ENCODE measurements at places on chromosomes 2 and 18.

DNA sequence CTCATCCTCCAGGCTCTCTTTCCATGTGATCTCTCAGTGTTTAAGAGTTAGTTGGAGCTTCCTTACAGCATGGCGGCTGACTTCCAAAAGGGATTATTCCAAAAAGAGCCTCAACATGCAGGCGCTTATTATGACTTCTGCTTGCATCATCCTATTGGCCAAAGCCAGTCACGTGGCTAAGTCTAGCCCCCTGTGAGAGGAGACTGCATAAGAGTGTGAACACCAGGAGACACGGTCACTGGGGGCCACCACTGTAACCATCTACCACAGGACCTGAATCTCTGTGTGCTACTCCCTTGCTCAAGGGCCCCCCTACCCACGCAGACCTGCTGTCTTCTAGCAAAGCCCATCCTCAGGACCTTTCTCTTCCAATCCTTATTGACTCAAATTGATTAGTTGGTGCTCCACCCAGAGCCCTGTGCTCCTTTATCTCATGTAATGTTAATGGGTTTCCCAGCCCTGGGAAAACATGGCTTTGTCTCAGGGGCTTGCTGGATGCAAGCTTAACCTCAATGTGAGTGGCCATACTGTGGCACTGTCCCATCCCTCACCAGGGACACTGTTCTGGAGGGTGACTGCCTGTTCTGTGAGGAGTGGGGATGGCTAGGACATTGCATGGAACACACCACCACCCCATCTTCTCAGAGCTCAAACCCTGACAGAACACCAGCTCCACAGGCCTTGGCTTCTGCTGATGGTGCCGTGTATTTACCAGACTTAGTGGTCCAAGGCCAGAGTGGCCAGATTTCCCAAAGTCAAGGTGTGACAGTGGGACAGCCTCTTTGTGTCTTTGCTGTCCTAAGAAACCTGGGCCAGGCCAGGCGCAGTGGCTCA, 4.2 kb downstream of the IL1RN start:
- DNase-seq, result no peak

DNA sequence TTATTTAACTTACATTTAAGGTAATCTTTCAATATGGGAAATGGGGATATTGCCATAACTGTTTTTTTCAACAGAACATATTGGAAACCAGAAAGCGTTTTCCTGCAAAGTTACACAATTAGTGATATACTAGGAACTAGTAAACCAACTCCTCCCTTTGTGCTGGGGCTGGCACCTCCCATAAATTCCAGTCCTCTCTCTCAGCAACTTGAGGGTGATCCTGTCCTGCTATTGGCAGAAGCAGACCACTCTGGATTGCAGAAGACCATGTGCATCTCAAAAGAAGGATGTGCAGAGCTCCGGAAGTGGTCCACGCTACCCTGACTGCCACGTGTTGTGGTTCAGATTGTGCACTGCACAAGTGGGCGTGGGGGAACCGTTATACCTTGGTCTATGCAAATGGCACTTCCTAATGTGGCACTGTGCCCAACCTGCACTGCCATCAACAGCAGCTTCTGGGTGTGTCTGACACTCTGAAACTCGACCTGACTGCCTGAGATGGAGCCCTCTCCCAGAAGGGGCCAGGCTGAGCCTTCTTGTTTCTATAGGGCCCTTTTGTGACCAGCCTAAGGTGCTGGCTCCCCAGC, 219.2 kb downstream of the ZNF516 start:
- DNase-seq, result no peak

GRCh38 chr2:31694444-31694843, 113.7 kb upstream of the SRD5A2 start:
- no peak for DNase-seq

DNA sequence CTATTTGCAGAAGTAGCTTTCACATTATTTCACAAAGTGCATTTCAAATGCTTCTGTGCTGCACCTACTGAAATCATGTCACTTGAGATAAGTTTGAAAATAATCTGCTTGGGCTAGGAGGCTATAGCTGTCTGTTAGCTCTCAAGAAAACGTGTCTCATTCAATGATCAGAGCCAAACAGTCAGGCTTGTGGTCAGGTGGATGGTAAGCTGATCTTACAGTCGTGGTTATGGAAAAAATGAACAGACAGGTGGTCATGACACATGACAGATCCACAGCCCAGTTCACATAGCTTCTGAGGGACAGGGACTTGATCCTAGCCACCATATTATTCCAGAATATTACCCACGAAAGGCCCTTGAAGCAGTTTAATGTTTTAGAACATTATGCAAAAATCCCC, 26.5 kb upstream of the RFX8 start:
- DNase-seq, result no peak

DNA sequence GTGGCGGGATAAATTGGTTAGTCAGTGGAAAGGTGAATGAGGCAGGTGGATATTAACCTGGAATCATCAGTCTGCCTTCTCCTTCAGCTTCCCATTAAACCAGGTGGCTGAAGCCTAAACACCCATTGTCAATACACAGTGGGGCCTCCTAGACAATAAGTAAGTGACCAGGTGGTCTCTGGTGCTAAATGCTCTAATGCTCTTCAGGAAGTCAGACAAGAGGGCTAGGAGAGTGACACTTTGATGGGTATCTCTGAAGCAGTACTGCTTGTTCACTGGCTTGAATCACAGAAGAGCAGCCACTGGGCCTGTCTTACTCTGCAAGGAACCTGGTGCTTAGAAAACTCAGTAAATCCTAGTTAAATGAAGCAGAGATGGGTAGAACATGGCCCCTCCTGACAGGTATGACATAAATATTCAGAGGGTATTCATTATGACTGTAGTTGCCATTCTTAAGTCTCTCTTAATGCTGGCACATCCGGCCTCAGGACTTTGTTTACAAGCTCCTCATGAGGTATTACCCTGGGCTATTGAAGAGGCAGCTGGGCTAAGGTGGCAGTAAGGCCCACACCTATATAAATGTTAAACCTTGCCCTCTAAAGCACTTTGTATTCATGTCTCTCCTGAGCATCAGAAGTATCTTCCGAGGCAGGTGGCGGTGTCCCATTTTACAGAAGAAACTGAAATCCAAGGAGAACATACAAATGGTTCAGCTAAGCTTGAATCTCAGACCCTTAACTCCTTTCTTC, 104.9 kb downstream of the NCK2 start:
- no peak for DNase-seq

DNA sequence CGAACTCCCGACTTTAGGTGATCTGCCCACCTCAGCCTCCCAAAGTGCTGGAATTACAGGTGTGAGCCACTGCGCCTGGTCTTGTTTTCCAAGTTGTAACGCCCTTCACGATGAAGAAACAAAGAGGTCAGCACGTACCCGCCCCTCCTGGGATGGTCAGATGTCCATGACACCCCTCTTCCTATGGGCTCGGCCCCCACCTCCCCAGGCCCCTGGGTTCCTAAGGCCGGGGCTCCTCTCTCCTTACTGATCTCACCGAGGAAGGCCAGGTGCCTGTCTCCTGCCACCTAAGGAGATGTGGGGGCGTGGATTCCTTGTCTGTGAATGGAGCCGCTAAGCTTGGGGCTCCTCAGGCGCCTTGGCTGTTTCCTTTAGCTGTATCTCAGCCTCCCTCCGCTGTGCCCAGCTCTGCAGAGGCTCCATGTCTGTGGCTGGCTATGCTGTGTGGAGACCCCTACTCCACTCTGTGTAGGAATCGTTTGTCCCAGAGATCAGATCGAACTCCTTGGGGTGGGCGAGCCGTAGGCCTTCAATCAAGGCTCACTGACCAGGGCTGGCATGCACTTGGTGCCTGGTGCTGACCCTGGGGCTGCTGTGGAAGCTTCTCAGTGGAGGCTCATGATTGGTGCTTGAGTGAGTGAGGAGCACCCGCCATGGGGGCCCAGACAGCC, 8.8 kb downstream of the COLEC11 start:
- no peak for DNase-seq

DNA sequence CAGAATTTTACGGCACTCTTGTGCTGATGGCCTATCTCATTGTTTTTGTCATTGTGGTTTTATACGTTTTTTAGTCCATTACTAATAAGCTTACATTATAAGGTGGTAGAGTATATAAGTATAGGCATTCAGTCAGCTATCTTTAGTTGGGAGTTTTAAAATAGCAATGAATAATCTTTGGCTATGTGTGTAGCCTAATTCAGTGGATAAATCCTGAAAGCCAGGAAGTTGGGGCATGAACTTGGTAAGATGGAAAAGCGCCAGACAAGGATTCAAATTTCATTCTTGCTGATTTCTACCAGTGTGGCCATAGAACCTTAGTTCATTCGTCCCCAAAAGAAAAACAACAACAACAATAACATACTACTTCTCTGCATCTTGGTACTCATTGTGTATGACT, 31.2 kb downstream of the EPC2 start:
- no peak for DNase-seq

GRCh38 chr2:19046986-19047780, 311.2 kb downstream of the OSR1 start:
- no peak for DNase-seq

- DNase-seq, result no peak
Observed at GRCh38 chr2:72004976-72005375, 142.7 kb downstream of the CYP26B1 start.

DNA sequence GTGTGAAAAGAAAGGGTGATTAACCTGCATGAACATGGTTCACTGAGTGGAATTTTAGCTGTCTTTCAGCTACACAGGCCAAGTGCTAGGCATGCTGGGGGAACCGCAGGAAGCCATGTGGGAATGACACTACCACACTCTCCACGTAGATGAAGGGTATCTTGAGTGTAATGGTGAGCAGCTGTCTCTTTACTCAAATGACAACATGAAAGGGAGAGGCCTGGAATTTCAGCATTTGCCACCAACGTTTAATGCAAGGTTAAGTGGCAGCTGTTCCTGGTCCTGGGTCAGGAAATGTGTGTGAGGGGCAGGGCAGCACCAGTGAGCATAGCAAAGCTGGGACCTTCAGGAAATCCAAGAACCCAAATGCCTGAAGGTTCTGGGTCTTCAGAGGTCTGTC, 588.4 kb downstream of the SLC4A3 start:
- no peak for DNase-seq

DNA sequence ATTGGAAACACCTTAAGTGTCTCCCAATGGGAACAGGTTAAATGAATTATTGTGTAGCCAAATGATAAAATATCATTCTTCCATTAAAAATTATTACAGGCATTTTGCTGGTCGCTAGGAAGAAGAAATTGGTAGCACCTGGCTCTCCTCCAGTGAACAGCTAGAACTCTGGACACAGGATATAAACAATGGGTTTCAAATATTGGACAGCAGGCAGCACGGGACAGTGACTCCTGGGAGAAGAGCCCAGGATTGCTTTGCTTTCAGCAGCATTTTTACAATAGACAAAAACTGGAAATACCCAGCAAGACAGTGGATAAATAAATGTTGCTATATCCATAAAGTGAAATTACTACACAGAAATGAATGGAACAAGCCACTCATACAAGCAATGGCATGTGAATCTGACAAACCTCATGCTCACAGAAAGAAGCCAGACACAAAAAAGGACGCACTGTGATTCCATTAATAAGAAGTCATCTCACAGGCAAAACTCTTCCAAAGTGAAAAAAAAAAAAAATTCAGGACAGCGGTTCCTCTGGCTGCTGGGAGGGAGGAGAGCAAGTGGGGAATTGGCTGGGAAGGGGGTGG, 50.5 kb downstream of the LAMA1 start:
- no peak for DNase-seq

DNA sequence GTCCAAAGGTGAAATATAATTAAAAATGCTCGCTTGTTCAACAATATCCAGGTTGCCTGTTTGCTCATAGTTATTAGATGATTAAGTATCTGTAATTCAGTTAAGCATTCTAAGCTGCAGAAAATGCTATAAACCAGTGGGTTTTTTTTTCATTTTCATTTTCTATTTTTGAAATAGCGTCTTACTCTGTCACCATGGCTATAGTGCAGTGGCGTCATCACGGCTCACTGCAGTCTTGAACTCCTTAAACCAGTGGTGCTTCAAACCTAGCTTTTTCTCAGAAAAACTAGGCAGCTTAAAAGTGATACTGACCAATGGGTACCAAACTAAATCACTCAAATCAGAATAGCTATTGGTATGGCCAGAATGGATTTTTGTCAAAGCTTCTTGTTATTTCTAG, 925.2 kb downstream of the TSN start:
- DNase-seq, result no peak

- DNase-seq, result no peak
Observed at GRCh38 chr2:105309147-105309545, 20.4 kb downstream of the TGFBRAP1 start.

DNA sequence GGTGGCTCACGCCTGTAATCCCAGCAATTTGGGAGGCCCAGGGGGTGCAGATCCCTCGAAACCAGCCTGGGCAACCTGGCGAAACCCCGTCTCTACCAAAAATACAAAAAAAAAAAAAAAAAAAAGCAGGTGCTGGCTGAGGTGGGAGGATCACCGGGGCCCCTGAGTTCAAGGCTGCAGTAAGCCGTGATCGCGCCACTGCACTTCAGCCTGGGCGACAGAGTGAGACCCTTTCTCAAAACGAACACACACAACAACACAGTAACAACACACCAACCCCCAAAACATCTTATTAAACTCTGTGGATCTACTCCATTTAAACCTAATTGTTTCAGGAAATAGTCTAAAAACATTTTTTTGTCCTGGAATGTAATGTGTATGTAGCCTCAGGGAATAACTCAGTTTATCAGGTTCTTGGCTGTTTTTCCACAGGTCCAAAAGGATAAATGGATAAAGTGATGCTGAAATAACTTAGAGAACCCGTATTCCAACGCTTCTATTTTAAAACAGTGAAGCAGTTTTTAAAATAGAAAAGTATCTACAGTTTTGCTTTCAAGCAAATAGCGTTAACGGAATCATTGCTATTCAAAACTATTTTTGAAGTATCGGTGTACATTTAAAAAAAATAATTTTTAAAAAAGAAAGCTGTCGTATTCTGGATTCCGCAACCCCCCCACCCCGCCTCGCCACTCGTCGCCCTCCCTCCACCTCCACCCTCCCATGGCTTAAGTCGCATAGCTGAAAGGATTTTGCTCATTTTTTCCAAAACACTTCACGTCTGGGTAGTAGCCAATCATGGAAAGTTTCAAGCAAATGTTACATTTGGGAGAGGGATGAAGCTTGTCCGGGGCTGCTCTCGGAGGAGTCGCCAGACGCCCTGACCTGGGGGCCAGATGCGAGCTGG, 895 bp upstream of the GLS start:
- DNase-seq, result no peak

- no peak for DNase-seq
Observed at GRCh38 chr2:159163930-159164329, 122.6 kb downstream of the WDSUB1 start.

Data from anterior cingulate cortex (tissue), 58 donors.